ENCODE measurements at places on chromosomes 4 and X.

DNA sequence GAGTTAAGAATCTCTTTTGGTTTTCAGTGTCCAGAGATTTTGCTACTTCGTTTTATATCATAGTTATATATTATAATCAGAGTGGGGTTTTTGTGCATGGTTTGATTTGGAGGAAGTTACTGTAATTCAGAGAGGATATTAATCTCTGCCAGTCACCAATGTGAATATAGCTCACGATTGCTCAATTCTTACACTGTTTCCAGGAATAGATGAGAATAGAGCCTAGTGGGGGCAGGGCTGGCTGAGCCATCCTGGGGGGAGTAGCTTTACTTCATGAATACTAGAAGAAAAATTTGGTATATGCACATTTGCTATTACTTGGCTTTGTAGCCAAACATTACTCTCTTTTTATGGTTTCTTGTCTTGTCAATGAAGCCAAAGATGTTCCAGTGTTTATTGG is 60.9 kb upstream of the TRPC3 start:
- no peak for DNase-seq

- DNase-seq, result no peak
Measured at GRCh38 chrX:13345438-13345837, 25.6 kb upstream of the ATXN3L start.

DNA sequence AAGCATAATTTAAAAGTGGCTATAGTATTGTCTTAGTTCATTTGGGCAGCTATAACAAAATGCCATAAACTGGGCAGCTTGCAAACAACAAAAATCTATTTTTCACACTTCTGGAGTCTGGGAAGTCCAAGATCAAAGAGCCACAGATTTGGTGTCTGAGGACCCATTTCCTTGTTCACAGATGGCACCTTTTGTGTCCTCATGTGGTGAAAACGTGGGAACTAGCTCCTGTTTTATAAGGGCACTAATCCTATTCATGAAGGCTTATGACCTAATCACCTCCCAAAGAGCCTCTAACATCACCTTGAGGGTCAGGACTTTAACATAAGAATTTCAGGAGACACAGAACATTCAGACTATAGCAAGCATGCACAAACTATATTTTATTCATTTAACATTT is 126.5 kb upstream of the WDFY3 start:
- DNase-seq, result no peak

DNA sequence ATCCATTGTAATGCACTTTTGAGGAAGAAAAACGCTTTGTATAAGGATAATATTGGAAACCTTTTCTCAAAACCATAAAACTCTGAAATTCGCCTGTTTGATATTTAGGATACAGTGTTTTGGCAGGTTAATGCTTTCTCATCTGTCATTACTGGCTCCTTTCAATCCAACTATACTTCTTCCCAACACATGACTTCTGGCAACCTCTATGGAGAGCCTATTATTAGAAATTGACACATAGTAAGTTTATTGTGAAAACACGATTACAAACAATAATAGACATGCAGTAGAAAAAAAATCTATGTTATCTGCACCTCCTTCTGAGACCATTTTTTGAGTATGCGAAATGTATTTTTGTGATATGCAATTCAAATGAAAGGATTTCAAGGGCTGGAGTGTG is 4.6 kb upstream of the KLHL34 start:
- DNase-seq, result no peak

DNA sequence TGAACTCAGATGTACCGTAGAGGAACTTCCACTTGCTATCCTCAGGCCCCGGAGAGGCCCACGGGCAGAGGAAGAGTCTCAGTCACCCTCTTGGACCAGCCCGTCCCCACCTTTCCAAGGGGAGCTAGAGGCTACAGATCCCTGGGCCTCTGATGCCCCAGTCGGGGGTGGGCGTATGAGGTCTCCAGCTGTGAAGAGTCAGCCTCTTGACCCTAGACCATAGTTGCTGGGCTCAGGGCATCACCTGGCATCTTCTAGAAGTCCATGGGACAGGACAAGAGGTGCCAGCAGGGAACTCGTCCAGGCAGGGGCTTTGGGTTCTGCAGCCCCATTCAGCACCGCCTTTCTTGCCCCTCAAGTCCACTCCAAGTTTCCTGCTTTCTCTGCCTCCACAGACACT is 11.6 kb downstream of the SASH3 start:
- no peak for DNase-seq
